ENCODE measurements at places on chromosomes 5 and 9.
A peak's percentile ranks its signal among the peaks of the same experiment; 100 is the strongest.

DNA sequence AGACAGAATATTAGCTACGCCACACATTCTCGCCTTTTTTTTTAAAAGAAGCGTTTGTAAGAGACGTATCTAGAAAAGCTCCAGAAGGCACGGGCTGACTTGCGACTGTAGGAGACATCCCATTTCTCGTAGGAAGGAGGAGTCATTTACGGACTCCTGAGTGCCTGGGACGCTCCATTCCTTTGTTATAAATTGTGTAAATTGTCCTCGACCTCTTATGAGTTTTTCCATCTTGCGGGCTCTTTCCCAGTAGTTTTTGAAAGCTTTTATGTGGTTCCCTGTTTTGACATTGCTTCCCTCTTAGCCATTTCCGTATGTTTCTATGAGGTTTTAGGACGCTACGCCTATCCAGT is 1.0 kb downstream of the RABL6 start:
- peak; percentile 22 for DNase-seq

GRCh38 chr9:113503613-113504211 is 40.2 kb downstream of the RGS3 start:
- DNase-seq: no peak

DNA sequence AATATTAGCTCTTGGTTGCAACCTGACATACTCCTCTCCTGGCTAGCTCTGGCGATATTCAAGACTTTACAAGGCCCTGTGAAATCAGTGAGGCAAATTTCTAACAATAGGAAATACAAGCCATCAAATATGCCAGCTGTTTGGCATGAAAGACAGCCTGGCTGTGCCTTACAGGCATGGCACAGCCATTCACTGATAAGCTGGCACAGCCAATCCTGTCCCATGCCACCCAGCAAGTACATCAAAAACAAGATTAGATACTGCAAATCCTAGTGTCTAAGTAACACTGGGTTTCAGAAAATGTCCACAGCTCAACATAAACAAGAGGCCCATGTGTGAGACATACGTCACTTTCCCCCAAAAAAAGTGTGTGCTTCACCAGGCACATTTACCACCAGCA is 1045.8 kb upstream of the DMAC1 start:
- DNase-seq: no peak

GRCh38 chr9:91577633-91578061 is 154.0 kb upstream of the NFIL3 start:
- DNase-seq: no peak

DNA sequence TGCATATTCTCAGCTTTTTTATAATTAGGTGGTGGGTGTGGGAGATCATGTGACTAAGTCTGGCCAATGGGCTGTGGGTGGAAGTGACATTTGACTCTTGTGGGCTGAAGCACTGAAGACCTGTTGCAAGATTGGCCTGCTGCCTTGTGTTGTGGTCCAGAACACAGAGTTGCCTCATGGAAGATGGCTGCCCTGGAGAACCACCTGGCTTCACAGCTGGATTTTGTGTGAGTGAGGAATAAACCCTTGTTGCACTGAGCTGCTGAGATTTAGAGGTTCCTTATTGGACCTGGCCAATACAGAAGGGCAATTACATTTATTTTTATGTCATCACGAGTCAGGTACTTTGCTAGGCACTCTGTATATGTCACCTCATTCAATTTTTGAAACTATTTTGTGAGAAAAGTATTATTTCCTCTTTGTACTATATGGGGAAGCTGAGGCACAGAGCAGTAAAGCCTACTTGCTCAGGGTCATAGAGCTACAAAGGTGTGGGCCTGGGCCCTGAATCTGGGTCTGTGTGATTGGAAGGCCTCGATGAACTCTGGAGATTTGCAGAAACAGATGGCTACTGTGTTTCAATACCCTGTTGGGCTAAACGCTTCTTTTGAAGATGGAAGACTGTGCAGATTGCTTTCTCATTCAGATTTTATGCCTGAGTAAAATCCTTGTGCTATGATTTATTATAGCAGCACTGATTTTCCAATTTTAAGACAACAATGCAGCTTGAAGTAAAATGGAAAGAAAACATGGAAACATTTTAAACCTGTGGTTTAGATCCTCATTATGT is 71.2 kb upstream of the TBC1D2 start:
- DNase-seq: no peak

DNA sequence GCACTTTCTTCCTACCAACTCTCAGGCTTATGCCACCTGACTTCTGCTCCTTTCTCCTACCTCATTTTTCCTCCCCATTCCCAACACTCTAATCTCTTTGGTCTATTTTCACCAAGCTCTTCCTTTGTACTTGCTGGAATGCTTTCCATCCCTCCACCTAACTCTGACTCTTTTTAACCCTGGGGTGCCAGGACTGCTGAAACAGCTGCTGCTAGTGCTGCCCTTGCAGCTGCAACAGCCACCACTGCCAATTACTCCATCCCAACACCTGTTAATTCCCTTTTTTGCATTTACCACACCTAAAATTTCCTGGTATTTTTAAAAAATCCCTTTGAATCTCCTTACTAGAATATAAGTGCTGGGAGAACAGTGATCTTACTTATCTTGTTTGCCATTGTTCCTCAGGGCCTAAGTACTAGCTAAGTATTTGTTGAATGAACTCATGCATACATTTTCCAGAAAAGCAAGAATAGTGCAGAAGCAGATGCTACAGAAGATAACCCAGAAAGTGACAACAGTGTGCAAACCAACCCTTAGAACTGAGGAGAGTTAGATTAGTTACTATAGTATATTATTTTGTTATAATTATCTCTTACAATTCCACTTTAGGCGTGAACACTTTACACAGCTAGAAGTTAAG is 11.5 kb downstream of the NADK2 start:
- no peak for DNase-seq

DNA sequence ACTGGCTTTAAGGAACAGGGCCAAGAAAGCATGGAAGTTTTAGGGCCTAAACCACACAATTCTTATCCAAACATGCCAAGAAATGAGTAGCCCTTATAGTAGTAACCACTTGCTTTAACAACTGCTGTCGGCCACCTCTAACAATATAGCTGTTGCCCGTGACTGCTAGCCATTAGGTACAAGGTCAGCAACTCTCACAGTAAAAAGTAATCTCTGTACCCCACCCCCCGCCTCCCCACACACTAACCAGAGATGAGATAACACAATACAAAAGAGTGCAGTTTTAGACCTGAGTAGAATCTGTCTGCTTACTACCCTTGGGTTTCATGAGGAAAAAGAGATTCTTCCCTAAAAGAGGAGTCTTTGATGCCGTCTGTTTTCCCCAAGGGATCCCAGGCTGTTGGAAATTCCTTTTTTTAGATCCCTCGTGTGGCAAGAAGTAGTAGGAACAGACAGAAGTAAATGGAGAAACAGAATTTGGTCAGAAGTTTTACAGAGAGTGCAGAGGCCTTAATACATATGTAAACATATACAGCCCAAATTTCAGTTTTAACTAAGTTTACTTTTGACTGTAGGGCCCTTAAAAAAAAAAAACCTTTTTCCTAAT is 94.3 kb downstream of the WDR41 start:
- no peak for DNase-seq

GRCh38 chr5:73748510-73749400 is 122.8 kb downstream of the ARHGEF28 start:
- no peak for DNase-seq

GRCh38 chr9:68555437-68556150 is 14.9 kb upstream of the TMEM252 start:
- DNase-seq: no peak

DNA sequence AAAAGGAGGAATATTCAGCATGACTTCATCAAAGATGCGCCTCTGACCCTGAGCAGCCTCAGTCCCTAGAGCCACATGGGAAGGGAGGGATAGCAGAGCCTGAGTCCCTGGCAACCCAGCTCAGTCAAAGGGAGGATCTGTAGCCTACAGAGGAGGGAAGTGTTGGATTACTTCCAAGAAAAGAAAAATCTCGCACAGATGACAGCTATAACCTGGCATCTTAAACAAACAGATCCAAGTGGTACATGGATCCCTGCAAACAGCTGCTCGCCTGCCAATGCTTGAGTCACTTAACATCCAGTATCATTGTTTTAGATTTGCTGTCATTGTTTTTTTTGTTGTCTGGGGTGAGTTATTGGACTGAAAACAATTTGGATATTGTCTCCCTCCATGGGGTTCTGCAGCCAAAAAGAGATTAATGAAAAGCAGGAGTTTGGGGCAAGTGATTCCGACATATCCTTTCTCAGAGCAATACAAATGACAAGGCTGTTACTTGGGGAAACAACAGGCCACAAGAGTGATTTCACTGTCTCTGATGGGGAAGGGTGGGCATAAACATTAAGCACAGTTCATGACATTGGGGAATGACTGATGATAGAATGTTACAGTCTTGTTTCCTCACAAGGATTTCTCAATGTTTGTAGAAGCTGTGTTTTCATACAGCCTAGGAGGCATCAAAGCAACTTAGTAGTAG is 153.5 kb upstream of the KIF2A start:
- DNase-seq: peak; percentile 5

DNA sequence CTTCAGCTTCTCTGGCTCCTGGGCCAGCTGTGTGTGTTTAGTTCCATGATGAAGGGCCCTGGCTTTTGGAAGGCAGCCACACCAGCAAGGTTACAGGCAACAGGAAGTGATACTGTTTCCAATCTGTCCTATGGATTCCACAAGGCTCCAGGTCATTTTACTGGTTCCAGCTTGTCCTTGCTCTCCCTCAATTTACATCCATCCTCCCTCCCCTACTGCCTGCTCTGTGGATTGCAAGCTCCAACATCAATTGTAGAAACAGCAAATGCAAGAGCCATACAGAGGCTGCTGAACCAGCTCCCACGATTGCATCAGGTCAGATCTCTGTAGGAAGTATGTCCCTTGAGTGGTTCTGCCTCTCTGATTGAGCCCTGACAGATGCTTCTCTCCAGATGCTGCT is 409.8 kb downstream of the NTRK2 start:
- DNase-seq: peak; percentile 38

GRCh38 chr5:72472031-72472430 is 35.2 kb downstream of the ZNF366 start:
- no peak for DNase-seq

Data from bronchial epithelial cell (primary cell).